ENCODE measurements at places on chromosomes 12 and 14.

DNA sequence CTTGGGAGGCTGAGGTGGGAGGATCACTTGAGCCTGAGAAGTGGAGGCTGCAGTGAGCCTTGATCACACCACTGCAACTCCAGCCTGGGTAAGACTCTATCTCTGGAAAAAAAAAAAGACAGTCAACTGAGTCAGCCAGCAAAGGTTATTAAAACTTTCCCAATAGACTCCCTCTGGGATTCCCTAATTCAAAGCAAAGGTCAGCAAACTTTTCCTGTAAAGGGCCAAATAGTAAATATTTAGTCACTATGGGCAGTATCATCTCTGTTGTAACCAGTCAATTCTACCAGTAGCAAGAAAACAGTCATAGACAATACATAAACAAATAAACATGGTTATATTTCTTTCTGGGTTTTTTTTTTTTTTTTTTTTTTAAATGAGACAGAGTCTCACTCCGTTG lies 122.5 kb downstream of the IPO8 start:
- DNase-seq = no peak

GRCh38 chr12:67592228-67593011 lies 56.1 kb upstream of the DYRK2 start:
- DNase-seq = no peak

GRCh38 chr14:32559590-32559989 lies 230.5 kb downstream of the AKAP6 start:
- no peak for DNase-seq

- DNase-seq = no peak
Measured at GRCh38 chr14:51487848-51488247, 163.9 kb upstream of the FRMD6 start.

- DNase-seq = no peak
Measured at GRCh38 chr12:68932128-68932960, 627 bp downstream of the CPM start.

DNA sequence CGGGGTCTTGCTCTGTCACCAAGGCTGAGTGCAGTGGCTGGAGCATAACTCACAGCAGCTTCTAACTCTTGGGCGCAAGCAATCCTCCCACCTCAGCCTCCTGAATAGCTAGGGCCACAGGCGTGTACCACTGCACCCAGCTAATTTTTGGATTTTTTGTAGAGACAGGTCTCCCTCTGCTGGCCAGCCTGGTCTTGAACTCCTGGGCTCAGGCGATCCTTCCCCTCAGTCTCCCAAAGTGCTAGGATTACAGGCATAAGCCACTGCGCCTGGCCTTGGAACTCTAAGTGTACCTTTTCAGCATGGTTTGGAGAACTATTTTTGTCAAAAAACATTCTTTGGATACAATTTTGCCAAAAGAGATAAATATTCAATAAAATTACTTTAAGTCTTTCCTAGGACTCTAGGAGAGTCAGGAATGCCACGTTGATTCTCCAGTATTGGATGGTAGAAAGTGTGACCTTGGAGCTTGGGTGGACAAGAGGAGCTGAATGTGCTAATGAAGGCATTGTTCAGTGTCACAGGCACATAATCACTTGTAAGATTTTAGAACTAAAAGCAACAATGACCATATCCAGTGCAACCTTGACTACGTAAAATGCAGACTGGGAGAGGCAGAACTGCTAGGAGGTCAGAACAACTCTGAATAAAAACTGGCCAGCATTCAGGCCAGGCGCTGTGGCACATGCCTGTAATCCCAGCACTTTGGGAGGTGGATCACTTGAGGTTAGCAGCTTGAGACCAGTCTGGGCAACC lies 2.8 kb downstream of the SRSF9 start:
- DNase-seq = no peak

DNA sequence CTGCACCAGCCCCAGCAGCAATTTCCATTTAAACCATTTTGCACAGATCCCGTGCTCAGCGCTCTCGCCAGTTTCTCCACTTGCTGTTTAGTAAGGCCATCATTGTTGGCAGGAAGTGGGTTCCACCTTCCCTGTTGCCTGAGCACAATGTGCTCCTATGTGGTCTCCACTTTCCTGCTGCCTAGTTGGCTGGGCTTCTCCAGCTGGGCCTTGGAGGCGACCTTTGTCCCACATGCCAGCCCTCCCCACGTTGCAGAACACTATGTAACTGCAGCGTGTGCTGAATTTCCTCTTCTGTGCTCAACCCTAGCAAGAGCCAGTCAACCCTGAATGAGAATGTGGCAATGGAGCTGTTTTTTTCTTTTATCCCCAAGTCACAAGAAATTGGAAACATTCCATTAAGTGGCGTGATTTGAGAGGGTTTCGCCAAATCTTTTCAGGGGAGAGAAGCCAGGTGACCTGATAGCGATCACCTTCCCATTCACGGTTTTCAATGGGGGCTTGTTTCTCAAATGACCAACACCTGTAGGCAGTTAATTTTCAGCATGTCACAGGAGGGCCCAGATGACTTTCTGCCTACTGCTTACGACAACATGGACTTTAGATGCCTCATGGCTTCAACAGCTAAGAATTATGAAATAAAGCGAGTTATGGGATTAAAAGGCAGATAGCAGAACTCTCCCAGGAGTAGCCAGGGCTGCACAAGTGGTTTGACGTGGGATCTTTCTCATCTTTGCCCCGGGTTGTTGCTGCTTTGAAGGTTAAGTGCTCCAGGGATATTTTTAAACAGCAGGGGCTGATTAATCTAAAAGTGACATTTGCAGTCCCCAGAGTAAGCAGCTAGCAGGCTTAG lies at the start of gene ACACB:
ACACB (plus strand) TSS at position 830 of the 853 bp plus-strand sequence. CDS start 22,819 bp downstream, outside the sequence.
- DNase-seq = no peak
